ENCODE measurements at places on chromosomes 5 and 9. TPM values are rescaled to one million over a fixed set of nuclear protein-coding genes. Genes with fewer than 3 reads are reported as not detected.

Gene FAM81B
- total RNA-seq, result not detected

Gene TOR2A
- total RNA-seq, result 21.7 TPM

Gene SMIM33
- 0.34 TPM for total RNA-seq

Gene LURAP1L
- not detected for total RNA-seq

- no peak overlapping the region for H3K27ac ChIP-seq
- H3K4me3 ChIP-seq, result no peak overlapping the region
- H3K27me3 ChIP-seq, result no peaks in the 10 kb centered on the region
Measured at GRCh38 chr5:386432-387341, 56.3 kb upstream of the EXOC3 start.

DNA sequence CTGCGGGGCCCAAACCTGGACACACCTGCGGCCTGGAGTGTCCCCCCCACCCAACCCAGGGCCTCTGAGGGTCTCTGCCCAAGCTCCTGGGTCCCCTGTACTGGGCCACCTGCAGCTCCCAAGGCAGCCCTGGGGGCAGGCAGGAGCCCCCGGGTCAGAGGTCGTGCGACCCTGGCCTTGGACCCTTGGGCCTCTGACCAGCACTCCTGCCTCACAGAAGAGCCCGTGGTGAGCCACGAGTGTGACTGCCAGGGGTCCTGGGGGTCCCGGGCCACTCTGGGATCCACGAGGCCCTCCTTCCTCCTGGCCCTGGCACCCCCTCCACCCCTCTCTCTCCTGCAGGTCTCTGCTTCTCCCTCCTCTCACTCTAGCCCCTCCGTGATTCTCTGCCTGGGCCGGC is 5.0 kb upstream of the PTGDS start:
- no peak overlapping the region for H3K27ac ChIP-seq
- H3K36me3 ChIP-seq, result no peaks in the 10 kb centered on the region
- H3K4me3 ChIP-seq, result no peak overlapping the region
- DNase-seq, result no peak
- H3K27me3 ChIP-seq, result no peaks in the 10 kb centered on the region

DNA sequence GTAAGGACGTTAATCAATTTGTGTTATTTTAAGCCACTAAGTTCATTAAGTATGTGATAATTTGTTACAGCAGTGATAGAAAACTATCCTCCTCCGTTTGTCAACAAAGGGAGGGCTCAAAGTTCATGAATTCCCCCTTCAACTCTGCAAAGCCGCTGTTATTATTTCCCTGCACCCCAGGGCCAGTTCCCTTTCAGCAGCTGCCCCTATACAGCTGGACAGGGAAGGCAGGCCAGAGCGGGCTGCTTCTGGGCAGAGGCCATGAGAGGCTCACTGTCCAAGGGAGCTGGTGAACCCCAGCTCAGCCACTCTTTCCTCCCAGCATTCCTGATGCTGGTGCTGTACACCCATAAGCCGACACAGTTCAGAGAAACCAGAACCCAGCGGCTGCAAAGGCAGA is 102.4 kb upstream of the GPR151 start:
- H3K27ac ChIP-seq, result no peak overlapping the region
- no peak overlapping the region for H3K4me3 ChIP-seq
- H3K4me1 ChIP-seq, result no peaks in the 10 kb centered on the region
- no peaks in the 10 kb centered on the region for H3K36me3 ChIP-seq

GRCh38 chr5:45507178-45507577 is 189.0 kb downstream of the HCN1 start:
- DNase-seq, result no peak
- no peak overlapping the region for H3K27ac ChIP-seq
- no peak overlapping the region for H3K4me3 ChIP-seq
- no peaks in the 10 kb centered on the region for H3K36me3 ChIP-seq
- H3K4me1 ChIP-seq, result no peaks in the 10 kb centered on the region

GRCh38 chr5:150386024-150386855 is 26.5 kb downstream of the CD74 start:
- no peaks in the 10 kb centered on the region for H3K27me3 ChIP-seq
- DNase-seq, result no peak
- H3K4me3 ChIP-seq, result no peak overlapping the region
- H3K4me1 ChIP-seq, result no peaks in the 10 kb centered on the region
- no peak overlapping the region for H3K27ac ChIP-seq
- H3K36me3 ChIP-seq, result peaks cover 2% of the 10 kb centered on the region

GRCh38 chr5:154191467-154192261 is 1.1 kb downstream of the GALNT10 start:
- H3K36me3 ChIP-seq, result peaks cover 17% of the 10 kb centered on the region
- DNase-seq, result no peak
- H3K27ac ChIP-seq, result peak overlapping the region; percentile 86
- peaks cover 6% of the 10 kb centered on the region for H3K27me3 ChIP-seq
- H3K4me1 ChIP-seq, result peaks cover 34% of the 10 kb centered on the region

- peak; percentile 80 for DNase-seq
- H3K27me3 ChIP-seq, result peaks cover 3% of the 10 kb centered on the region
- peaks cover 2% of the 10 kb centered on the region for H3K4me1 ChIP-seq
- H3K36me3 ChIP-seq, result no peaks in the 10 kb centered on the region
- H3K4me3 ChIP-seq, result peak overlapping the region; percentile 60
Measured at GRCh38 chr5:1380011-1380817, 35.3 kb upstream of the CLPTM1L start.

GRCh38 chr5:108649646-108650045 is 98.1 kb upstream of the FER start:
- H3K4me3 ChIP-seq, result no peak overlapping the region
- H3K27ac ChIP-seq, result no peak overlapping the region
- H3K36me3 ChIP-seq, result no peaks in the 10 kb centered on the region
- no peaks in the 10 kb centered on the region for H3K4me1 ChIP-seq
- no peak for DNase-seq

Measured in activated naive CD8-positive, alpha-beta T cell treated with anti-CD3 and anti-CD28 coated beads, Interleukin-2, amount 10 ng/mL, durations not matched to agents 7 days and 5 days (primary cell).